ENCODE measurements at places on chromosomes 1 and 21. TPM values are rescaled to one million over a fixed set of nuclear protein-coding genes. Genes with fewer than 3 reads are reported as not detected.

PRAMEF7 gene
- not detected for polyA plus RNA-seq

IL10 gene
- 1.1 TPM for polyA plus RNA-seq

FCMR gene
- polyA plus RNA-seq: 0.93 TPM

PLA2G2F gene
- polyA plus RNA-seq: not detected

NCAM2 gene
- polyA plus RNA-seq: 5.1 TPM

CPTP gene
- polyA plus RNA-seq: 11.5 TPM

SIK1 gene
- 1.6 TPM for polyA plus RNA-seq

OVAAL gene
- polyA plus RNA-seq: not detected

PHLDA3 gene
- 14.2 TPM for polyA plus RNA-seq

DNA sequence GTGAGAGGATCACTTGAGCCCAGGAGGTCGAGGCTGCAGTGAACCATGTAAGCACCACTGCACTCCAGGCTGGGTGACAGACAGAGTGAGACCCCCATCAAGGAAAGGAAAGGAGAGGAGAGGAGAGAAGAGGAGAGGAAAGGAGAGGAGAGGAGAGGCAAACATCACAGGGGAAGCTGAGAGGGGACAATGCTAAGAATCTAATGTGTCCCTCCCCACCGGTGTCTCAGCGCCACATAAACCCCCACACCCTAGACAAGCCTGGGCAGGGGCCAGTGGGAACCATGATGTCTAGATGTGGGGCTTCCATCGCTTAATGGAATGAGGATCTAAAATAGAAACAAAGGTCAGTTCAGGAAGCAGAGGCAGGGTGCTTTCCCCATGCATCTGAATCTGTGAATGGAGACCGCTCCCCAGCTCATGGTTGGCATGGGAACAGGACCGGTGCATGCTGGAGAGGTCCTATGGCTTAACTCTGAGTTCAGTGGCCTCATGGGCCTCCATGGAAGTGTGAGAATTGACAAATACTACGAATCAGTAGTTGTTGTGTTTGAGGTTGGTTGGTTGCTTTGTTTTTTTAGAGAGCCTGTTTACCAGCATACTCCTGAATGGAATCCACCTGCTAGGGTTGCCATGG lies 16.3 kb upstream of the LAPTM5 start:
- DNase-seq: no peak

DNA sequence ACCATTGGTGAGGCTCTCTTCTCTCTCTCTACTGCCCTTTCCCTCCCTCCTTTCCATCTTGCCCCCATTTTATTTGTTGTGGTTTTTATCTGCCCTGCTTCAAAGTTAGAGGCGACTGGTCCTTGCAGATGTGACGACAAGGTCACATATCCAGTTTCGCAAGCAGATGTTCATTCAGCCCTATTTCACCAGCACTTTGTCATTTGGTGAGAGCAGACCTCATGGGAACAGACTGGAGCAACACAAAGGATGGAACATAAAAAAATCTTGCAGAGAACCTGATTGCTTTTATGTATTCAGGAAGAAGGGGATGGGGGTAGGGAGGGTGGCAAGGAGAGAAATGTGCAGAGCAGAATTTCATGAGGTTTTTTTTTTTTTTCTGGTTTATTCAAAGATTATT lies 84.3 kb downstream of the ELAVL4 start:
- DNase-seq: no peak

GRCh38 chr1:27687906-27688305 lies 15.9 kb upstream of the IFI6 start:
- no peak for DNase-seq

DNA sequence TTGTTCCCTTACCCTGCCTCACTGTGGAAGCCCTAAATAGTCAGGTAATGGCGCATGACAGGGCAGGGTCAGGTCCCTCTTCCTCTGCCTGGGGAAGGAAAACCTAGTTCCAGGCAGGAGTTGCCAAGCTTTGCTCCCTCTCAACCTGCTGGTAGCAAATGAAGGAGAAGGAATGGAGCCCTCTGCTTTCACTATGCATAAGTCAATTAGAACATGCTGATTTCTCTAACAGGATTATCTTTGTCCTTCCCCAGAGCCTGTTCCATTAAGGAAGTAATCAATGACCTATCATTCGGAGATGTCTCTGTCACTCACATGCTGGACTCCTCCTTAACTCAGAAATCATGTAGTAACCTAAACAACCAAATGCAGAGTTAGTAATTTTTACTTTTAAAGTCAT lies 161.8 kb upstream of the NFIA start:
- DNase-seq: no peak

DNA sequence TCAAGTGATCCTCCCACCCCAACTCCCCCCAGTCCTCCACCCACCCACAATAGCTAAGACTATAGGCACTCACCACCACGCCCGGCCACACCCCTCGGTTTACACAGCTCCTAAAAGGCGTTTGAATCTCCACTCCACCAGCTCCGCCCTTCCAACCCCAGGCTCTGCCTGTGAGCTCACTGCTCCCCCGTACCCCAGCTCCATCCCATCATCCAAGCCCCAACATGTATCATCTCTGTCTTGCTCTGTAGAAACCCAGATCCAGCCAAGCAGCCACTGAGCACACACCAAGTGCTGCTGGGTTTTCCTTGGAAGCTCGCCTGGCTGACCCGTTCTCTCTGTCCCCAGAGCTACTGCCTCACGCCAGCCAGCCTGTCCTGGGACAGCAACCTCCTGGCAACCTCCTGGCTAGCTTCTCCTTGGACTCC lies 12.0 kb upstream of the S100A2 start:
- no peak for DNase-seq

- DNase-seq: no peak
These were observed 46.3 kb downstream of the HTR6 start for GRCh38 chr1:19710825-19711611.

DNA sequence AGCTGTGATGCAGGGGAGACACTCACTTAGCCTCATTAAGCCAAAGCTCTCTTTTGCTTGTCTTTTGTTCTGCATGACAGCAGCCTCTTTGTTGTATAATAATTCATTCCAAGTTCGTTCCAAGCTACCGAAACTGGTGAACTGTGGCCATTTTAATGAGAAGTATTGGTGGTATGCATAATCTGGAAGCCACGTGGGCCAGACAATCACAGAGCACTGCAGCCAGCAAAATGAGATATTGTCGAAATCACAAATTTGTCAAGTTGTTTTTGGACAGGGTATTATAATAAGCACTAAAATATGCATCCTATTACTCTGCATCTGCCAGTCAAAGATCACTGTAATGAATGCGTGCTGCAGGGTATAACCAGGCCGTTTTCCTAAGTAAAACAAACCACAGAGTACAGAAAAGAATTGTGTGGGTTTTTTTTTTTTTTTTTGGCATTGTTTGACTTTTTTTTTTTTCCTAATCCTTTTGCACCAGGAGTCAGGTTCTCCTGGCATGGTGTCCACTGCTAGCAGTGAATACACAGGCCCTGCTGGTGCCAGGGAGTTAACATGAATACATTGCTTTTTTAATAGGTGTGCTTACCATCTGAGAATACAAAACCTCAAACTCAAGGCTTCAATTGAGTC lies 423.9 kb downstream of the PTBP2 start:
- DNase-seq: no peak
